ENCODE measurements at places on chromosomes 3 and 15.

DNA sequence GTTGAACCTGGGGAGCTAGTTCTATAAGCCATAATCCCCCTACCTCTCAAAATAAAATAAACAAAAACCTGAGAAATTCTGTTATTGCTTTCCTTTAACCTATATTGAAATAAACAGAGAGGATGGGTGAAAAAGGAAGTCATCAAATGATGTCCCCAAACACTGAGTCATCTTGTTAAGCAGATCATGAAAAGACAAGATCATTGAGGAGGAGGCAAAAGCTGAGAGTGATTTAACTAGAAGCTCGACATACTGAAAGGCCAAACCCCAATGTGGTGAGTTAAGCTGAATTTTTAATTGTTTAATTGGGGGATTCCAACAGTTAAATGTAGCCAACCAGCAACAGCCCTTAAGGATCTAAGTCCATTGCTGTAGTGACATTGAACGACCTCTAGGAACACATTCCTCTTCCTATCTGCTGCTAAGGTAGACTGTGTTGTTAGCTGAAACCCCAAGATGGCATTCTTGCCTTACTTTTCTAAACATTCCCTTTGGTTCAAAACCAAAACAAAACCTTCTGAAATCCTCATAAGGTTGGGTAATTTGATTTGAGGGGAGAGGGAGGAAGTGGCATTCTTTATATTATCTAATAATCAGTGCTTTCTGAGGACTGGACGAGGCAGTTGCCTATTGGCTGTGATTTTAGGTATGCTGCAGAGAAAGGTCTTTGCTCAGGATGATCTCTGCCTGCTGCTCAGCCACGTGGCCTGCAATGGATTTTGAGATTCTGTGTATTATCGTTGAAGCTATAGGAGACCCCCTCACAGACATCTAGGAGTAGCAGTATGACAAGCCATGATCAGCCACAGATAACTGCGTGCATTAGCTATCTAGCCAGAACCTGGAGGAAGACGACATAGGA, 62.7 kb upstream of the BNIP2 start:
- DNase-seq: no peak

- no peak for DNase-seq
These were observed 35.6 kb upstream of the MTHFS start for GRCh38 chr15:79932447-79932846.

GRCh38 chr3:156479604-156480003, 75.3 kb downstream of the SSR3 start:
- no peak for DNase-seq

DNA sequence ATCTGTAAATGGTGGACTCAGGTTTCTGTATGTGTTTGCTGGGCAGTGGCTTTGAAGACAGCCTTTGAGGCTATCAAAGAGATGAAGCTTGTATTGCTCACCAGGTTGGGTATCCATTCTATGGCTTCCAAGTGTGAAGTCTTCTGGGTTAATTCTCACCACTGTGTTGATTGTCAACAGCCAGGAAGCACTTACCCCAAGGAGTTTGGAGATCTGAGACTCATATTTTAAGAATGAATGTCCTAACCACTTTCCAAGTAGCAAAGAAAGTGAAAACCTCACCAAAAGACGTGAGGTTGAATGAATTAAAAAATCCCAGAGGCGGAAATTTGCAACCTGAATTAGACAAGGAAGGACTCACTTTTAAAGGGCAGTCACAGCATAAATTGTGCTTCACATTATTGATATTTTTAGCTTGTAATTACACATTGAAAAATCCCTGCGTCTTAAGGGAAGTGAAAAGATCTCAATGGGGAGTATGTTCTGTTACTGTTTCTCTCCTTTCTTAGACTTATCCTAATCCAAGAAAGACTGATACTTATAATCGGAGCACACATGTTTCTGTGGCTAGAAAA, 304.0 kb upstream of the TPRG1 start:
- no peak for DNase-seq

DNA sequence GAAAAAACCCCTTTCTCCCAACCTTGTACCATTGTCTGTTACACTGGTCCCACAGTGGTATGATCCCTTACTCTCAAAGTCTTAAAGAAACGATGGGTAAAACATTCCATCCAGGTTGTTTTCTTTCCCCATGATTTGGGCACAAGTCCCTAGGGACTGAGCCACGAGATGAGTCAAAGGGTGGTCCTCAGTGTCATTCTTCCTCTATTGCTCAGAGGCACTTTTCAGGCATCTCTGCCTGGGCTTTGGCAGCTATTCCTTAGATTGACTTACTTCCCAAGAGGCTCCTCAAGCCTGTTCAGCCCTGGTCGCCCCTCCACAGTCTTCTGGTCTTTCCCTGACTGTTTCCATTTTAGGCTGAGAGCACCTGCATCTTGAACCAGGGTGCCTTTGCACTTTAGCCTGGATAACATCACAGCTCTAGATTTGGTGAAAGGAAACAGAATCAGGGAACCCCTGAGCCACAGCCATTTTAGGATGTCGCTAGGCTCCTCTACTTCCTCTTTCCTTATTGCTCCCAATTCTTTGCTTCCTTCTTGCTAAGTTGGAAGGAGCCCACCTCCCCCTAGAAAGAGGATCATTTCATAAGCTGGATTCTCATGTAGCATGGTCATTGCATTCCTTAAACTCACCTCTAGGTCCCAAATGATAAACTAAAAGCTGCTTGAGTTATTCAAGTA, 131.0 kb upstream of the TPRG1 start:
- DNase-seq: no peak

- DNase-seq: no peak
These were observed 326.7 kb upstream of the TBL1XR1 start for GRCh38 chr3:177523872-177524438.

- DNase-seq: no peak
These were observed 14.5 kb upstream of the IL16 start for GRCh38 chr15:81182031-81182755.

GRCh38 chr3:73068419-73068818, 7.0 kb downstream of the EBLN2 start:
- DNase-seq: no peak

- DNase-seq: peak; percentile 23
These were observed 1.1 kb downstream of the CMTM7 start for GRCh38 chr3:32392536-32393302.

Data from stimulated activated CD4-positive, alpha-beta T cell treated with anti-CD3 and anti-CD28 coated beads, Interleukin-15, amount 100 ng/mL, for 48 hours (primary cell).